Astrocyte (in vitro differentiated cells and primary cell): ENCODE measurements at places on chromosomes 12 and 14.

DNA sequence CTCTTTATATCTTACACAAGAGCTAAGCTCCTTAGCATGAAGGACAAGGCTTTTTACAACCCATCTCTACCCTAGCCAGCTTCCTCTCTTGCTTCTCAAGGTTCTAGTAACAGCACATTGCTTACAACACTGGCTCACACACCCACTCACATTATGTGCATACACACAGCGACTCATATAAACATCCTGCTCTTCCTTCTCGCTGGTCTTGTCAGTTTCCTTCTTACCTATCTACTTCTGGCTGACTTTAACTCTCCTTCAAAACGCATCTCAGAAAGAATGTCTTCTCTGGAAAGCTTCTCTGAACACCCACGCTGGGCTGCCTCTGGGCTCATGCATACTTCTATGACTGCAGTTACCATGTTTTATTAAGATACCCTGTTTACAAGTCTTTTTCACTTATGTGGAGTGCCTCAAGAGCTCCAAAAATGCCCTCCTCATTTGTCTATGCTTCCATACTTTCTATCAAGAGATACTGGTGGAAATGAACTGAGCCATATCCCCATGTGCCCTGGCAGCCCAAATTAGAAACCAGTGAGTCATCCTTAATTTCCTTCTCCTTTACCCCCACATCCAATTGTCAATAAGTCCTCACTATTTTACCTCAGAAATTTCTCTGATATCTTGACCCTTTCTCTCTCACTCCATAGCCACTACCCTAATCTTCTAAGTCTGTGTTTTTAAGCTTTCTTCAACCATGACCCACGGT, 126.9 kb upstream of the KRAS start:
- DNase-seq = peak; percentile 63

DNA sequence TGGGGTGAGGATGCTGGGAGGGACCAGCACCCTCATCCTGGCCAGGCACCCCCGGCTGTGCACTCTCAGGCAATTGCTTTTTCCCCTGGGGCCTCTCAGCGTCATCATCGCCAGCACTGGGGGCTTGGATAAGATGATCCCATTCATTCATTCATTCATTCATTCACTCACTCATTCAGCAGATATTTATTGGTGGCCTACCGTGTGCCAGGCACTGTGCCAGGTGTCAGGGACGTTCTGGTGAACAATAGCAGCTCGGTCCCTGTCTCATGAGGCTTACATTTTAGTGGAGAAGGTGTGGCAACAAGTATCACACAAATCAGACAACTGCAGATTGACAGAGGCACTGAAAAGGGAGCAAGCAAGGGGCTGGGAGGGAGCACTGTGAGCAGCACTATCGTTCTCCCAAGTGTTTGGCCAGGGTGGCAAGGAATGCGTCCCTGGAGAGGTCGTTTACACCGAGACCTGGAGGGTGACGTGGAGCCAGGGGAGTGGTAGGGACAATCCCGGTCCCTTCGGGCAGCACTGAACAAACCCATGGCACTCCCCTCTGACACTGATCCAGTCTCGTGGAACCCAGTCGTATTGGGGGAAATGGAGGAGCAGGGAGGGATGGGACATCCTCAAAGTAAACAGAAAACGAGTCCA, 124.1 kb downstream of the PAPOLA start:
- no peak for DNase-seq

- no peak for DNase-seq
Measured at GRCh38 chr12:79227091-79227490, 362.5 kb downstream of the SYT1 start.

DNA sequence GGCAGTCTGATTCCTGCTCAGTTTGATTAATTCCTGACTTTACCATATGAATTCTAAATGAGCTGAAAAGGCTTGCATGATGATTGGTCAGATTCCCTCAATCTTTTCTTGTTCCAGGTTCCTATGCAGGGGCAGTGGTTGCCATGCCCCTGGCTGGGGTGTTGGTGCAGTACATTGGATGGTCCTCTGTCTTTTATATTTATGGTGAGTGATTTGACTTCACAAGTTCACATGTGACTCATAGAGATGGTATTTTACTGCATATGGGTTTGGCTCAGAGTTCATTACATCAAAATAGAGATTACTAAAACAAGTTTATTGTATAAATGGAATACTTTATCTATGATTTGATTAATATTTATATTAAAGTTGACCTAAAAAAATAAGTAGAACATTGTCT, 44.8 kb downstream of the SLC17A8 start:
- DNase-seq = peak; percentile 69

- DNase-seq = no peak
Measured at GRCh38 chr12:94590428-94590827, 59.9 kb downstream of the TMCC3 start.

DNA sequence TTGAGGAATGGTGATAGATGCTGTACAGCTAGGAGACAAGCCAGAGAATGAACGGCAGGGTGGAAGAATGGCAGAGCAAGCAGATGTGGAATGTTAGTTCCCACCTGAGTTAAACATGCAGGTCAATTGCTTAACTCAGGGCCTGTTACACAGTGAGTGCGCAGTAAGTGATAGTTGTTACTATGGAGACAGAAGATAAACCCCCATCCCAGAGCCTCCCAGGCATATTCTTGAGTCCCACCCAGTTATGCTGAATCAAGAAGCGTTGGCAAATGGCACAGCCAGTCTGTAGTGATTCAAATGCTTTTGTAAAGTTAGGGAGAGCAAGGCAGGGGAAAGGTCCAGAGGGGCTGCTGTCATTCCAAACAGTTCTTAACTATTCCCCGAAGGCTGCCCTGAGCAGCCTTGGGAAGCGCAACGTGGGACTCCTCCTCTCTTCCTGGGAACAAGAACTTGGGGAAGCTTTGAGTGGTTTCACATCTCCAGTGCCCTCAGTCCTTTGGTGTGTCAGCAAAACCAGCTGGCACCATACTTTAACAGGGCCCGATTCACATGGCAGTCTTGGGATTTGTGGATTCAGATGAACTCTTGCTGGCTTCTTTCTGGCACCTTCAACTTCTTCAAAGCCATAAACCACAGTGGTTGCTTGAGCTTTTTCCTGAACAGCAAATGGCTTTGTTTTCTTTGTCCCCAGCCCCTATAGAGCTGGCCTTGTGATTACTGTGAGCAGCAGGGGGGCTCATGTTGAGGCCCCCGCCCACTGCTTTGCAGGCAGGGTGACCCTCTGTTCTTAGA, 66.4 kb downstream of the PPM1A start:
- no peak for DNase-seq

- DNase-seq = no peak
Measured at GRCh38 chr14:23638414-23639047, 2.4 kb downstream of the DHRS2 start.

DNA sequence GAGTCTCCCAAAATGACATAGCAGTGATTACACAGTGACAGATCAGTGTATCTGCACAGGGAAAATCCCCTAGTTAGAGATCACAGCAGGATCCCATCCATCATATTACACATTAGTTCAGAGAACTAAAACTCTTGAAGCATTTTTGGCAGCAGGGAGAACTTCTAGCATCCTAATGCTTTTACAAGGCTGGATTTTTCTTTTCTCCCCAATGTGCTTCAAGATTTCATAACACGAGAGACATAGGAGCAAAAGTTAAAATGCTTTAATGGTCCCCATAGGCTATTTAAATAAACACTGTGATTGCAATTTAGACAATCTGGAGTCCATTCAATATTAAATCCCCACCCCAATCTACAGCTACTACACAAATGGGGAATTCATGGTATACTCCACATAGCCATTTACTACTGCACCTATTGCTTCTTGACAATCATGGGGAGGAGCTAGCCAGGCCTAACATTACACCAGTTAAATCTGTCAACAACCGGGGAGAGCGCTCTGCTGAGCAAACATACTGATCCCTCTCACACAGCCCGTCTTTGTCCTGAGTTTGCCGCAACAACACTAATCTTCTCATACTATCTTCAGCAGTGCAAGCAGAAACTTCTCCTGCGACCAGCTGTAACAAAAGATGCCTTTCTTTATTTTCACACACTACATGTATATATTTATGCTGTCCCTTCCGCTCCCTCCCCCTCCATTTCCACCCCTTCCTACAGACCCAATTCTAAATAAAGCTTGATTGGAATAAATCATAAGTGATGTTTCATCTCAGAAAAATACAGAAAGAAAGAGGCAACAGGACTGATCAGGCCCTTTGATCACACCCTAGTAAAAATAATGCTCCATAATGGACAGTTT, 120.3 kb upstream of the SOX5 start:
- peak; percentile 43 for DNase-seq

- no peak for DNase-seq
Measured at GRCh38 chr14:67762051-67762450, 54.3 kb downstream of the ZFYVE26 start.

DNA sequence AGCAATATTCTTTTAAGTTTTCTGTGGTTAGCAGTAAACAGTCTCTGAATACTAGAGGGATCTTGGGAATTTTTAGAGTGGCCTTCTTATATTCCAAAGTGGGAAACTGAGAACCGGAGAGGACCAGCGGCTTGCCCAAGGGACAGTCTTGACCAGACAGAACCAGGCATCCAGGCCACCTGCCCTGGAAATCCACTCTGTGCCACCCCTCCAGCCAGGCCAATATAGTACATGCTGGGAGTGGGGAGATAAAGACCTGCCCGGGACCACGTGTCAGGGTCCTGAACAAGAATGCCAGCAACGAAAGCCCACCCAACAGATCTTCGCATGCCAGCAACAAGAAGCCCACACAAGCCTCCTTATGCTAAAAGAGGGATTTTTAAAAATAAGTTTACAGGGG, 49.4 kb upstream of the RIN3 start:
- no peak for DNase-seq

- DNase-seq = no peak
Measured at GRCh38 chr12:1469070-1469469, 125.3 kb downstream of the FBXL14 start.

DNA sequence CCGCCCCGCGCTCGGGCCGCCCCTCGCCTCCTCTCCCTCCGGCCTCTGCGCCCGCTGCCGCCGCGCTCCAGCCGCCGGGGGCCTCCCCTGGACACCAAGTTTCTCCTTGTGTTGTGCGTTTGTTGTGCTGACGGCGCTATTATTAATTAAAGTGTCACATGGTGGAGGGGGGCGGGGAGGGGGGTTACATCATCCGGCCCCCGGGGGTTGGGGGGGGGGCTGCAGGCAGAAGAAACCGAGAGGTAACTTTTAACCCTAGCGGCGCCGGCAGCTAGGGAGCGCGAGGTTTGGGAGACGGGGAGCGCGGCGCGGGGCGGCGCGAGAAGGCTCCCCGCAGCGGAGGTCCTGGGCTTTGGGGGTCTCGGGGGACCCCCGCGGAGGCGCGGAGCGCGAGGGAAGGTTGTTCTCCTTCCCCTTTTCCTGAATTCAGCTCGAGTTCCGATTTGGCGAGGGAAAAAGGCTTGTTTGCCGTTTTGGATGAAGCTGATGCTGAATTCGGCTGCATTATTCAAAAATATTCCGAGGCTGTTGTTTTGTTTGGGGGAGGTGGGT, at the start of gene HRK:
Gene HRK (minus strand): TSS at position 117 of the 552 bp plus-strand sequence. CDS start 134 bp downstream, outside the sequence.
- no peak for DNase-seq

DNA sequence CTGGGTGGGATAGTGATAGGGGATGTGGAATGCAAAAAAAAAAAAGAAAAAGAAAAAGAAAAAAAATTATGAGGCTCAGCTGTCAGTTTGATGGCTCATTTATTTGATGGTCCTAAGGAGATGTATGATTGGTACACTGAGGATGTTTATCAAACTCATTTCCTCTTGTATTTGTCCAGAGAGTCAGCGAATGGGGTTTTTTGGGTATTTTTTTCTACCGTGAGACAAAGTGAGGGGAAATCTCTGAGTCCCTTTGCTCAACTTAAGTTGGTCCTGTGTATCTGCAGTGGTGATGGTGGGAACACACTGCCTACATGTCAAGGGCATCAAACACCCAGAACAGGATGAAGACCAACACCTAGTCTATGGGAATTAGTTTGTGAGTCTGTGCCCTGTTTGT, 176.9 kb upstream of the HIF1A start:
- DNase-seq = no peak

DNA sequence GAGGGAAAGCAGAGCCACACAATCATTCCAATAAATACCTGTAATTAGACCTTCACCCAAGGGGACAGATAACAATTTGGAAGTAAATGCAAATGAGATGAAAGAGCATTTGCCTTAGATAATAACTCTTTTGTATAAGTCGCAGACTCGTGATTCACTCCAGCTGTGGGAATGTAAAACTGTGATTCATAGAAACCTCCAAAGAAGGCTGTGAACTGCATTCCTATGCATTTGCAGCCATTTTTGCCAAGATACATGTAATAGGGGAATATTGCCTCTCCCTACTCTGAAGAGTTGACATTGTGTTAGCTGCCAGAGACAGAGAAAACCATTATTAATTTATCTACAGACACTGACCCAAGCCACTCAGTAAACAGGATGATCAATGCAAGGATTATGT, 181.9 kb upstream of the ARHGAP5 start:
- DNase-seq = peak; percentile 78

DNA sequence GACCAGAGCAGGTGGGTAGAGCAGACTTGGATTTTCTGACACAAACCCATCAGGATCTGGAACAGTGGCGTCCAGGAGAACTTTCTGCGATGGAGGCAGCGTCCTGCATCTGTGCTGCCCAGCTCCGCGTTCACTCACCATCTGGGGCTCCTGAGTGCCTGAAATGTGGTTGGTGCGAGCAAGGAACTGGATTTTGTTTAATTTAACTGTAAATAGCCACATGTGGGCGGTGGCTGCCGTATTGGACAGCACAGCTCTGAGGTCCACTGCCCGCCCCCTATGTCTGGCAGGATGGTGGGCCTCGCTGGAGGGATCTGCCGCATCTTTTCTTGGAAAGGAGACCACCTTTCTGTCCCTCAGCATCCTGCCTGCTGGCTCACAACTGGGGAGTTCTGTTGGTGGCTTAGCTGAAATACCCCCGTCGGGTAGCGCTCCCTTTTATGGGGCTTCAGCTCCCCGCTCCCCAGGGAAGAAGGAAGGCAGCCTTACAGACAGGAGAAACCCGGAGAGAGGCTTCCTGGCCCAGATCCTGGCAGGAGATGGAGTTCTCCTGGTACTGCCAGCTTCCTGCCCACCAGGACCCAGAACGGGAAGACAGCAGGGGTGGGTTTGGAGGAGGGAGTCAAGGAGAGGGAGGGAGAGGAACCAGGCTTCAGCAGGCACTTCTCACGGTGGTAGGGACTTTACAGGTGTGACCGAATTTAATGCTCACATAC, 184.9 kb upstream of the PRMT8 start:
- no peak for DNase-seq

- no peak for DNase-seq
Measured at GRCh38 chr14:77200406-77200985, 18.9 kb downstream of the TMEM63C start.

DNA sequence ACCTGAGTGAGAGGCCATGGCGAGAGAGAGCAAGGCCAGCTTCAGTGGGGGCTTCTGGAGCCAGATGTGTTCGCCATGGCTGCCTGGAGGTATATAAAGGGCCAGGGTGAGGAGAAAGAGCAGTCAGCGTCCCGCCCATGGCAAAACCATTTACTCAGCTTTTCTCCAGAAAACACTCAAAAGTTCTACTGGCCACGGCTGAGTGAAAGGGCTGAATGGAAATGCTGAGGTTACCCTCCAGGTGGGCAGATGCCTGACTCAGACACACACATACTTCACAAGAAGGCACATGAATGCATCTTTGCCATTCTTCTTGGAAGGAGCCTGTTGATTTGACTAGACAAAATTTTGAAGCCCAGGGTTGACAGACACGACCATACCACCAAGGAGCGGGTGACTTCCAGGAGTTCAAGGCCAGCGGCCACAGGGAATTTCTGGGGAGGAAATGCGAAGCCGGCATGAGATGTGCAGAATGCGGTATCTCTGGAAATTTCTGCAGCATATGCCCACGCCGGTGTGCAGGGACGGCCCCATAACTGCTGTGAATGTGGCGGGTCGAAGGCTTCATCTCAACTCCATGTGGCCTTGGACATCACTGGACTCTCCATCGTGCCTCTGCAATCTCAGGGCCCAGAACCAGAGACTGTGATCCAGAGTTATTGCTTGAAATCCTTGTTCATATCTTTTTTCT, at the start of gene IL31:
Gene IL31 (minus strand): TSS at position 67 of the 691 bp plus-strand sequence. CDS start 49 bp downstream, at position 18.
- no peak for DNase-seq
